ENCODE measurements at places on chromosomes 2 and 18. TPM values are rescaled to one million over a fixed set of nuclear protein-coding genes. Genes with fewer than 3 reads are reported as not detected.

The VIT gene
- not detected for total RNA-seq

The SERPINB3 gene
- total RNA-seq = not detected

The TMEM37 gene
- total RNA-seq = 2.3 TPM

The REG1A gene
- 5.2 TPM for total RNA-seq

The OXER1 gene
- not detected for total RNA-seq

The UCN gene
- total RNA-seq = 8.0 TPM

The CWC22 gene
- 24.7 TPM for total RNA-seq

The EML6 gene
- 6.6 TPM for total RNA-seq

The ANTXR1 gene
- 25.7 TPM for total RNA-seq

The MC2R gene
- not detected for total RNA-seq

The PDE6D gene
- total RNA-seq = 26.6 TPM

The SIGLEC15 gene
- total RNA-seq = not detected

The TRAF3IP1 gene
- total RNA-seq = 19.4 TPM

The CERKL gene
- 0.66 TPM for total RNA-seq

The CAPN14 gene
- total RNA-seq = not detected

All from HCT116 (cell line).